ENCODE measurements at places on chromosomes 2 and 18.

DNA sequence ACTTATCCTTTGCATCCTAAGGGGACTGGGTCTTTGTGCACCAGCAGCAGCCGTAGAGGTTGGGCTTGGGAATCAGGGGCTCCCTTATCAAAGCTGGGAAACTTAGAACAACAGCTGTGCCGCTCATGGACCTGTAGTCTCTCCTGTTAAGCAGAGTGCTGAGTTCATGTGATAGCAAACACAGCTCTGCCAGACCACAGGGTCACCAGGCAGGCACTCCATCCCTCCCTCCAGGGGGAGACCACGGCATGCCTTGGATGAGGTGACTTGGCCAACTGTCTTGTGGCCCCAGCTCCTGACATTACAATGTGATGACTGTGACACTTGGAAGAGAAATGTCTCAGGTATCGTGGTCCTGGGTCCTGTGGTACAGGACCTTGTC, 60.0 kb downstream of the DGKD start:
- DNase-seq: no peak

DNA sequence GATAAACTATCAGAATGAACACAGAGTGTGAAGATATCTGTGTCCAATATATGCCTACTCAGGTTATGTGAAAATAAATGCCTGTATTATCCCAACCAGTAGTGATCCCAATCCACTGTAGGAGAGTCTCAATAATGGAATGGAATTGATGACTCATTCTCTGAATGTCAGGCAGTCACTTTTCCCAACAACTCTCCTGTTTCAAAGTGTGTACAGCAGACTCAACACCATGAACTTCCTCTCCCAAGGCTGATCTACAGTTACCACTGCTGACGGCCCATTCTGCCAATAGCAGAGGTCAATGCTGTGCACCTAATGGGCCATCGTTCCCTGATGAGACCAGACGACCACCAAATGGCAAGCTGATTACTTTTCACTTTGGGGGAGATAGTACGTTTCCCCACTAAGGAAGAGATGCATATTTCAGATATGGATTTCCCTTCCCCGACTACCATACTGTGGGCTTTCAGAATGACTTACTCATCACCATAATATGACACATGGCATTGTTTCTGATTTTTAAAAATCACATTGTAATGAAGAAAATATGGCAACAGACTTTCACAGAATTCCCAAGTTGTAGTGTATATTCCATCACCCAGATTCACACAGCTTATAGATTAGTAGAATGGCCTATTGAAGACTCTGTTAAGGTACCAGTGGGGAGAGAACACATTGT, 601.7 kb upstream of the VRK2 start:
- DNase-seq: no peak

DNA sequence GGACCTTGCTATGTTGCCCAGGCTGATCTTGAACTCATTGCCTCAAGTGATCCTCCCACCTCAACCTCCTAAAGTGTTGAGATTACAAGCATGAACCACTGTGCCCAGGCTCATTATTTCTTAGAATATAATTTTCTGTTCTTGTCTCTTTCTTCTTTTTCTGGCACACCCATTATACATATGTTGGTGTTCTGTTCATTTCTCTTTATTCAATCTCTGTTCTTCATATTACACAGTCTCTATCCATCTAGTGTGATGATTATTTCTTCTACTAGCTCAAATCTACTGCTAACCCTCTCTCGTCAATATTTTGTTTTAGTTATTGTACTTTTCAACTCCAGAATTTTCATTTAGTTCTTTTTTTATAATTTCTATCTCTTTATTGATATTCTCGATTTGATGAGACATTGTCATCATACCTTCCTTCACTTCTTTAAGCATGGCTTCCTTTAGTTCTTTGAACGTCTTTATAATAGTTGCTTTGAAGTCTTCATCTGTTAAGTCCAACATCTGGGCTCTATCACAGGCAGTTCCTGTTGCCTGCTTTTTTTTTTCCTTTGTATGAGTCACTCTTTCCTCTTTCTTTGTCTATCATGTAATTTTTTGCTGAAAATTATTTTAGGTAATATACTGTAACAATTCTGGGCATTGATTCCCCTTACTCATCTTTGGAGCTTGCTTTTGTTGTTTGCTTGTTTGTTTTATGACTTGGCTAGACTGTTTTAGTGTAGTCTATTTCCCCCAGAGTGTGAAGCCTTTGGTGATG, 196.4 kb upstream of the NABP1 start:
- no peak for DNase-seq

DNA sequence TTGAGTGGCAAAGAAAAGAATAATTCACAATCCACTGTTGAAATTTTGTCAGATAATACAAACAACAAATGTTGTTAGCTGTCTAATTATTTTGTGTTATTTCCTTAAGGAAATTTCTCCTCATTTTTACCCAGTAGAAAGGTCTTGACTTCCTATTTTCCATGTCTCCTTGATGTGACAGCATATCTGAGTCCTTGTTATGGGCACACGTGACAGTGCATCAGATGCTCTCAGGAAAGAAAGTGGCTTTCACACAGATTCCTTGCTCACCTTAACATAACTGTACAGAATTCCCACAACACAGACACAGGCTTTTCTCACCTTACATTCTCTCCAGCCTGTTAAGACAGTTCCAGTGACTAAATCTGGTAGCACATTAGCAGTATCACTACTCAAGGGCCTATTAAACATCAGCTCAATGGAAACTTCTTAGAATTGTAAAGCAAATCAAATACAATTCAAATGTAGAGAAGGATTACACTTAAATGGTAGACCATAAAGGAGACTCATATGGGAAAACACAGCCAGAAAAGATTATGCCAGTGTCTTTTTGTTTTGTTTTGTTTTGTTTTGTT, 30.2 kb upstream of the GPR55 start:
- no peak for DNase-seq

- DNase-seq: no peak
Measured at GRCh38 chr2:111691164-111691875, 192.7 kb downstream of the ANAPC1 start.

DNA sequence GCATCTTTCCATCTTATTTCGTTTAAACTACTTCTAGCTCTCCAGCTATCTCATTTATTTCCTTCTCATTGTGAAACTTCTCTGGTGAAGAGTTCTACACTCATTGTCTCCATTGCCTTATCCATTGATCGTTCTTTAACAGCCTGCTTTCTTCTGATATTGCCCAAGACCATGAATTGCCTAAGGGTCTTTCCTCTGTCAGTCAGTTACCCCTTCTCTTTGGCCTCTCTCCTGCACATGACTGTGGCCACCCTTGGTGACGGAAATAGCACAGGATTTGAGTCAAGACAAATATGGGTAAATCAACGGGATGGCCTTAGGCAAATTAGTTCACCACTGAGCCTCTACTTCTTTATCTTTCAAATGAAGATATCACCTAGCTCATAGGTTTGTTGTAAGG, 26.6 kb downstream of the NHEJ1 start:
- no peak for DNase-seq

GRCh38 chr2:224378701-224379097, 23.2 kb downstream of the FAM124B start:
- no peak for DNase-seq

DNA sequence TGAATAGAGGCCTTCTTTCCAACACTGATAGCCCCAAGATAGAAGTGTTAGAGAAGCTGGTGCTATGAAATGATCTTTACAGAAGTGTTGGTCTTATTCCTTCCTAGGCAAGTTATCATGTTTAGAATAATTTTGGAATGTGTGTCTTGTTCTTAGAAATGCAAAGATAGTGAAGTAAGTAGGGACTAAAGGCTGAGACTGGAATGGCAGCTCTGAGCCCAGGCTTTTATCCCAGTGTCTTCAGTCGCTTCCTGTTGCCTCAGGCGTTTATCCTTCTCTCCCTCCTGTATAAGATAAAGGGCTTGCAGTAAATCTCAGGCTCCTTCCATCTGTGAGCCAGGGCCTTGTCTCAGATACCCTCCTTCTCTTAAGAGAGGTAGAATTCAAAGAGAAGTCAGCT, 218.1 kb downstream of the TPGS2 start:
- DNase-seq: no peak

DNA sequence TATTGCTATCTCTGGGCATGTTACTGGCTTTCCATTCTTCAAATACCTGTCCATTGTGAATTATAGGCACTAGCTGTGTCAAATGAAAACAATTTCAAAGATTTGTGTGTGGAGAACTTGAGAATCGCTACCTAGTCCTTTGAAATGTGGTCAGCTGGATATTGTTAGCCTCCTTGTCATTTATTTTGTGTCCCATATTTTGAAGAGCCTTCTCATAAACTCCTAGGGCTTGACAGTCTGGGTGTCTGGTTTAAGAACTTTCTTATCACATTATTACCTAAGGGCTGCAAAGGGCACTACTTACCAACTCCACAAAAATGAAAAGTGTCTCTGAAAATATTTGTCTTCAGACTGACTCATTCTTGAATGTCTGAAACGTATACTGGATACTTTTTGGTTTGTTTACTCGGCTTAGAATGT, 50.2 kb downstream of the COL4A3 start:
- DNase-seq: no peak

- DNase-seq: no peak
Measured at GRCh38 chr18:22344908-22345670, 72.6 kb downstream of the CTAGE1 start.

GRCh38 chr18:5997361-5997760, 102.0 kb upstream of the TMEM200C start:
- no peak for DNase-seq

GRCh38 chr2:74188018-74188601, 9.4 kb upstream of the MOB1A start:
- DNase-seq: no peak

DNA sequence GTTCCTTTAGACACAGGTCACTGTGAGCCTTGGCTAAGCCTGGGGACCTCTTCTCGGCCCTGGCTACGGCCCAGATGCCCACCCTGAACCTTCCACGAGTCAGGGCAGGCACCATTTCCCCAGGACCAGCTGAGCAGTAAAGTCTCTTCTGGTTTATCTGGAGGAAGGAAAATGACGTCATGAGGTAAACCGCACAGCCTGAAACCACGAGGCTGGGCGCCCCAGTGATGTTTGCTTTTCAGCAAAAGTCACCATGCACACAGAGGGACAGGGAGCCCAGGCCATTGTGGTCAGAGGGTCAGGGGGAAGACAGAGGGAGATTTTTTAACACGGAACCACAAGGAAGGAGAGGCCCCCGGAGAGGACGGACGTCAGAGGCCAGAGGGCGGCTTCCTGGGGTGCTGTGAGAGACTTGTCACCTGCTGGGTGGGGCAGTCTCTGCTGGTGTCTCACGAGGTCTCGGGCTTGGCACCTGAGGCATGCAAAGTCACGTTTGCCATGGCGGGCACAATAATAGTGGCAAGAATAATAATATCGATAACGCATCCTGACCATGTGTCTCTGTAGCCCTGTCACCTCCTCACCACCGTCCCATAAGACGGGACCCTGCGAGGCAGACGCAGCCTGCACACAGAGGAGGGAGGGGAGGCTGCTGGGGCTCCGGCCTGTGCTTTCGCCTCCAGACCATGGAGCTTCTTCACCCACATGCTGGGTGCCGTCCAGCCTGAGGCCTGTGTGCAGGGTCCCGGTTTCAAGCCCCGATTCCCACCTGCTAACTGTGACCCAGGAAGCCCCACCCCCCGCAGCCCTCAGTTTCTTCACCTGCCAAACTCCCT, 33.2 kb upstream of the FOSL2 start:
- DNase-seq: peak; percentile 85

DNA sequence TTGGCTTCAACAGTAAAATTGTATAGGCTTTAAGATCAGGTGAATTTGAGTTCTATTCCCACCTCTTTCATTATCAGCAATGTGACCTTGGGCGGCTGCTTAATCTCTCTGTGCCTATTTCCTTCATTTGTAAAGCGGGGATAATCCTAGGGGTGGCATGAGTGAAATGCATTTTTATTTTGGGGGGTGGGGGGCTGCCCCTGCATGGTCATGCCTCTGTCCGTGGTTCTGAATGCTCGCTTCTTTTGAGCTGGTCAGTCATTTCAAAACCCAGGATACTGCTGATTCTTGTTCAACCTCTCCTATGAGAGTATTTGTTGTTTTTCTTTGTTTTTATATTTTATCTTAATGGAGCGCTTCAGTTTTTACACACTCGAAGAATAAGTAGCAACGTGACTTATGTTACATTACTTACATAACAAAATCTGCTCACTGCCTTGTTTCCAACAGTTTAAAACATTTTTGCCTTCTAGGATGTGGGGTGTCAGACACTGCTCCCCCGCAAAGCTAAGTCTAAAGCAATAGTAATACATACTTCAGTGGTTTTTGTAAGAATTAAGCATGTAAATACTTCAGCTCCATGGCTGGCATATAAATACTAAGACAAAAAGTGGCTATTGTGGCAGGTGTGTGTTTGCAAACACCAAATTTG, 152.6 kb upstream of the PELI1 start:
- no peak for DNase-seq

GRCh38 chr18:79962835-79963657, 1.4 kb upstream of the HSBP1L1 start:
- DNase-seq: no peak

- no peak for DNase-seq
Measured at GRCh38 chr2:171226461-171226860, 65.8 kb upstream of the TLK1 start.

GRCh38 chr2:222483513-222484039, 59.2 kb downstream of the SGPP2 start:
- DNase-seq: no peak

DNA sequence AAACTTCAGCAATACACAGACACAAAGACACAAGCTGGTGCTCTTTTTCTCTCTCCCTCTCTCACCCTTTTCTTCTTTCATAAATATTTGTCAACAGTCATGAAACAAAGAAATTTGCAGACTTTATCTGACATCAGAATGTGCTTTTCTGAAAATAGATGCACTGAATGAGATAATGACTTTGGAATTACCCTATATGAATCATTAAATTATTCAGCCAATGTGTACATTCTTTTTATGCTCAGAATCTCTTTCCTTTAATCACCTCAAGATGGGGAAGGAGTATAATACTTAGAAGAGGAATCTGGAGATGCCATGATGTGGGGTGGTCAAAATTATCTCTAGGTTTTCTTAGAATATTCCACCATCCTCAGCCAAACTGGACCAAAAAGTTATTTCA, 289.9 kb downstream of the LRRTM1 start:
- DNase-seq: no peak

DNA sequence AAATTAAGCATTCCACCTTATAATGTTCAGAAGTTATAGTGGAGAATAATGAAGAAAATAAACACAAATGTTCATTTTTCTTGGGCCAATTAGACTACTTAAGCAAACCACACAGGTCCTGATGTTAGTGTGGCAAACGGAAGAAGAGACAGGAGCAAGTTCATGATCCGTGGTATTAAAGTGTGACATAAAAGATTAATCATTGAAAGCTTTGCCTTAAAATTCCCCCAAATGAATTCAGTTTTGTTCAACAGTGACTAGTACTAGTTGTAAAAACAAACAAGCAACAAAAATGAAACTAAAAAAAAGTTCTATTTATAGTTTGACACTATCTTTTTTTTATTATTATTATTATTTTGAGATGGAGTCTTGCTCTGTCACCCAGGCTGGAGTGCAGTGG, 73.7 kb downstream of the RFTN2 start:
- no peak for DNase-seq
